NCI-H187 (cell line): ENCODE measurements at places on chromosomes 3 and 15.

GRCh38 chr15:59335207-59335786, 37.4 kb downstream of the MYO1E start:
- DNase-seq: no peak

- no peak for DNase-seq
These were observed 62.2 kb downstream of the UMPS start for GRCh38 chr3:124792341-124793040.

DNA sequence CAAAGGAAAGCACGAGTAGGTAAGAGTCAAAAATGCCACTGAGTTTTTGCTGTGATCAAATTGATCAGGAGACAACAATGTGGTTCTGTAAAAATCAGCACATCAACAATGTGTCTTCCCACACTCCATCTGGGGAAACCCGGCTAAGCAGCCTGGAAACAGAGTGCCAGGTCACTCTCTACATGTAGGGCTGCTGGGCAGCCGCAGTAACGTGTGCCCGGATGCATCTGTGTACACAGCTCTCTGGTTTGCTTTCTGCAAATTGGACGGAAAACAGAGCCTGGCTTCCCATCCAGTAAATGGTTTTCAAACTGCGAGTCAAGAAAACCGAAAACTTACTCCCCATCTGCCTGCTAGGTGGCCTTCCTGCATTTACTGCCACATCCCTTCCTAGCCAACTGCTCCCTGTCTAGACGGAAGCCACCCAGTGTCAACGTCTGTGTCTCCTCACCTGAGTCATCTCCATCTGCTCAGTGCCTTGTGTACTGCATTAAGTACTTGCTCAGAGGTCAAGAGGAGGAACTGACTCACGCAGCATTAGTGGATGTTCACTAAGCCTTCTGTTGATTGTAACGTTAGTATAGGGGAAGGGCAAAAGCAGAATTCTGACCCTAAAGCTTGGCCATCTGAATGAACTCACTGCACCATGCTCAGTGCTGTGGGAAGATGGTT, 124.1 kb downstream of the TJP1 start:
- no peak for DNase-seq

GRCh38 chr3:53157974-53158580, 2.9 kb upstream of the PRKCD start:
- no peak for DNase-seq

- no peak for DNase-seq
These were observed 61.5 kb downstream of the P3H2 start for GRCh38 chr3:190059242-190059590.
